RPMI8226 (cell line): ENCODE measurements at places on chromosomes 5 and 9.

DNA sequence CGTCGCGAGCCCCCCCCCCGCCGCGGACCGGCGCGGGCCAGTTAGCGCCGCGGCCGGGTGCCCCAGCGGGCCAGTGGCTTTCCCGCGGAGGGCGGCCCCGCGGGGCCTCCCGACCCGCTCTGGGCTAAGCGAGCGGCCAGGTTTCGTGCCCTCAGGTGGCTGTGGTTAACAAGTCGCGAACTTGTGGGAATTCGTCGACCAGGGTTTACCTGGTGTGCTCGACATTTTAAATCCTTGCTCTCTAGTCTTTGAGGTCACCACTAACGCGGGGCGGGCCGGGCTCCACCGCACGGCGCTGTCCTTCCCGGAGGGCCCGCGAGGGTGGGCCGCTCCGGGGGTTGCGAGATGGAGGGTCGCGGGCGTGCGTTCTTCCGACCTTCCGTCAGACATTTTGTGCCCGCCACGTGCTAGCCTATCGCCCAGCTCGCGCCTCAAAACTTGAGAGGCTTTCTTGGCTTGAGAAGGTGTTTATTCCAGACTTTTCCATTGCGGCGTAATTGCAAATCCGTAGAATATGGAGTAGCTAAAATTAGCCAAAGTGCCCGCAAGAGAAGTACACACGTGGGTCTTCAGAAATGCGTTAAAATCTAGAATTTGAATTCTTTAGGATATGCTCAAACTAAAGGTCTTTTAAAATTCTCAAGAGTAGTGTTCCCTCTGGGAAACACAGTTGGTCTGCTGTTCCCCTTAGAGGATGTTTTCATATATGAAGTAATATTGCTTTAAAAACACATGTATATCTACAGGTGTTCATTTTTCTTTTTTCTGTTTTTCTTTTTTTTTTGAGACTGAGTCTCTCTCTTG, 2.1 kb downstream of the ANP32B start:
- peak; percentile 60 for DNase-seq

DNA sequence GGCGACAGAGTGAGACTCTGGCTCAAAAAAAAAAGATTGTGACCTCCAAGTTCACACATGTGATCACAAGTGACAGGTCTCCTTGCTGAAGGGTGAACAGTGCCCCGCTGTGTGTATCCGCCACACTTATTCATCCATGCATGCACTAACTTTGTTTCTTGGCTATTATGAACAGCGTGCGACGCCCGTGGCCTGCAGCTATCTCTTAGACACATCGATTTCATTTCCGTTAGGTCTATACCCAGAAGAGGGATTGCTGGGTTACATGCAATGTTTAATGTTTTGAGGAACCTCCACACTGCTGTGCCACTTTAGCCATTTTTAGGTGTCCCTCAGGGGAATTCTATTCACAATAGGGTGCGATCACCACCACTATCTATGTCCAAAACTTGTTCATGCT, 12.1 kb upstream of the EGFL7 start:
- DNase-seq: no peak

- no peak for DNase-seq
Measured at GRCh38 chr9:81628897-81629296, 60.5 kb downstream of the TLE1 start.

DNA sequence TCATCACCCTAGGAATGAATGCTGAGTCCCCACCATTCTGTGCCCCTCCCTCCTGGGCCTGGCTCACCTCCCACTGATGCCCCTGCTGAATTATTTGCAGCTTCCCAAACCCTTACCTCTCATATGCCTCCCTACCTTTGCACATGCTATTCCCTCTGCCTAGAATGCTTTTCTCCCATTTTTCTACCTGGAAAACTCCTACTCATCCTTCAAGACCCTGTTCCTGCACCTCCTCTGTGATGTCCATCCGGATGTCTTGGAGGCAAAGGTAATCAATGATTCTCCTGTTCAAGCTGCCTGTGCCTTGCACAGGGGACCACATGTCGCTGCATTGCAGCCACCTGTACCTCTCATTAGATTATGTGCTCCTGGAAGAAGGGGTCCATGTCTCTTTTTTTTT, 104.8 kb upstream of the LMX1B start:
- DNase-seq: no peak

GRCh38 chr5:67350618-67351201, 154.1 kb upstream of the CD180 start:
- peak; percentile 58 for DNase-seq

DNA sequence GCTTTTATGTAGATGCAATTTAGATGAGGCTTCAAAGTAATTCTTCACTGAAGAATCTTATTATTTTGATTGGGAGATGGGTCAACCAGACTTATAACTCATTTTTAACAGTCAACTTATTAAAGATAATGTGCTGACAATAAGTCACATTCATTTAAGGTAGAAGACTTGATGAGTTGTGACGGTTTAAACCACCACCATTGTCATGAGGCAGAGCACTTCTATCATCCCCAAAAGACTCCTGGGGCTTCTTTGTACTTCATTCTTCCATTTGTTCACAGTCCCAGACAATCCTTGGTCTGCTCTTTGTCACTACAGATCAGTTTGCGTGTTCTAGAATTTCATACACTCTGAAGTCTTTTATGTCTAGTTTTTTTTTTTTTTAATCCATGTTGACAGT, 346.1 kb downstream of the RASEF start:
- no peak for DNase-seq

DNA sequence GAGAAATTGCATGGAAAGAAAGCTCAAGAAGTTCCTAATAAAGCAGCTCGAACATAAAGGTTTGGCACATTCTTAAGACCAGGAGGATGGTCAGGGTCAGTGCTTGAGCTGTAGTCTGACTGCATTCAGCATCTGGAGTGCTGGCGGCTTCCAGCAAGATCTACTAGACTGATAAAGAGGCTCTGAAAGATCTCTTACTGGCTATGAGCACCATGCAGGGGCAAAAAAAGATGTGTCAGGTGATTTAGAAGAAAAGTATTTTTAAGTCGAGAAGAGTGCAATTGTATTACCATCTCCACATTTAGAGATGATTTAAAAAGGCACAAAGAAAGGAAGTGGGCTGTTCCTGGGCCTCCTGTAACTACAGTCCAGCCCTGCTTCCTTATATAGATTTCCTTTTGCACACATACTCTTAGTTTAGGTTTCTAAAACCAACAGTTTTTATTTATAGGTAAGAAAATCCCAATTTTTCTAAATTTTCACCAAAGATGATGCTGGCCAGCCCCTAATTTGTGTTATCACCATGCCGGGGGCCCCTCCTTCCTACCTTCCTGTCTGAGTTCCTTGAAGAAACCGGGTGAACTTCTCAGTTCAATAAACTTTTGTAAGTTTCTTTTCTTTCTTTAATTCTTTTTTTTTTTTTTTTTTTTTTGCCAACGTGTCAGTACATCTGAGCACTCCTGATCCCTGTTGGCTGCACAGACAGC, 65.9 kb upstream of the PLPP1 start:
- no peak for DNase-seq

- no peak for DNase-seq
Measured at GRCh38 chr5:67319935-67320725, 123.5 kb upstream of the CD180 start.

DNA sequence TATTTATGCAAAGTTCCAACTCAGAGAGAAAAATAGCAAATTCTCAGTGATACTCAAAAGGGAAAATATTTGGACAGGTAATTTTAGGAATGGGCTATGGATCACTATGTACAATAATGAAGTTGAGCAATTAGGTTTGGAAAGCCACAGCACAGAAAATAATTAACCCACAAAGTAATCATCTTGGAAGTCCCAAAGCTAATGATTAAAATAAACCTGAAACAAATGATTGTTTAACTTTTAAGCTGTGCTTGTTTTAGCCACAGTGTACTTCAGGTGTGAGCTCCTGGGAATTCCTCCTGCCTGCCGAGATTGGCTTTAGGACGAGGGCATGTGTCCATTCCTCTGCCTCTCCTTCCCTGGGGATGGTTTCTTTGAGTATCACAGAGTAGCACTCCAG, 403.9 kb downstream of the ZSWIM6 start:
- no peak for DNase-seq

- DNase-seq: no peak
Measured at GRCh38 chr5:62536783-62537182, 41.8 kb upstream of the LRRC70 start.

DNA sequence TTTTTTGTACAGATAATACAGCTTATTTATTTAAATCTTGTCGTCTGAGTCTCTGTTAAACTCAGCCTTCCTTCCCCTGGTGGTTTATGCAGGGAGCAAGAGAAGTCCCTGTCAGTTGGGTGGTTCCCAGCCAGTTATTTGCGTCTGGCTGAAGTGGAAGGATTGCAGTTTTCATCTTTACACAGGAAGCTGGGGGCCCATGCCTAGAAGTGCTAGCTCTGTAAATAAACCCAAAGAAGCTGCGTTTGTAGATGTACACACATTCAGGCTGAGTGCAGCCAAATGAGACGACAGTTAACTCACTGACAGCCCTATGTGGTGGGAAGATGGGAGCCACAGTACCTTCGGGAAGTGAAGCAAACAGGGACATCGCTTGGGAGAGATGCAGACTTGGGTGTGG, 122.1 kb downstream of the SAXO1 start:
- no peak for DNase-seq

DNA sequence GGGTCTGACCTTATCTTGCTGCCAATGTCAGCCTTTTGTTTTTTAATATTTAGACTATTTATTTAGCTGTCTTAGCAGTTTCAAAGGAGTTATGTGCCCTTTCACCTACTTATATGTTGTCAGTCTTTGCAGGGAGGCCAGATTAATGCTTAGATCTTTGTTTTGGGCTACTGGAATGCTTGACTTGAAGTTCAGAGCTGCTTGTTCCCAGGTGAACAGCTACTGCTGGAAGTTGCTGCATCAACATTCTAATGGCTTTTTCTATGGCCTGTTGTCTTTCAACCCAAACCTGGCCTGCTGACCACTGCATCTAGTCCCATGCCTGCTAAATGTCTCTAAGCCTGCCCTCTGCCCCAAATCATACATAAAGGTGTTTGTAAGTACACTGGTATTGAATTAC, 3.0 kb downstream of the SLC22A5 start:
- DNase-seq: peak; percentile 73

DNA sequence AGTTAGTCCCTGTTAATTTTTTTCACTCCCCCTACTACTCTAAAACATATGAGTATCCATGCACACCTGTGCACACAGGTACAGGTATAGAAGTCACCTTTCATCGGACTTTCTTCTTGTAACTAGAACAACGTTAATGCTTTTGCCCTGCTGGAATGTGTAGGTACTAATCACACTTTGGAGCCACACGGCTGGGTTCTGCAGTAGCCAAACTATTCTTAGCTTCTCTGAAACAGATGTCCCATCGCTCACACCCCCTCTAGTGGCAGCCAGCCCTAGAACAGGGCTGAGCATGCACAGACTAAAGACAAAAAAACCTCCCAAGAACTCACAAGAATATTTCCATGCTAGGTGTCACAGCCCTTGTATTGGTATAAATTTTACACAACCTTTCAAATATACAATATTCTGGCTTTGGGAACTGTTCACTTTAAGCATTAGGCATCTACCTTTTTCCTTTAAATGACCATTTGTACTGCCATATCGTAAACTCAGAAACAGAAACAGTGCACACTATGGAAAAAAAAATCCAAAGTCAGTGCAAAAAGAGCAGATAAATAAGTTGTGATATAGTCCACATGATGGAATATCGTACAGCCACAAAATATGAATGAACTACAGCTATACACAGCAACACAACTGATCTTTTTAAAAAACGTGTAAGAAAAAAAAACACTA, 64.0 kb downstream of the RETREG1 start:
- peak; percentile 62 for DNase-seq

- peak; percentile 58 for DNase-seq
Measured at GRCh38 chr5:173888473-173889131, 453 bp downstream of the CPEB4 start.

DNA sequence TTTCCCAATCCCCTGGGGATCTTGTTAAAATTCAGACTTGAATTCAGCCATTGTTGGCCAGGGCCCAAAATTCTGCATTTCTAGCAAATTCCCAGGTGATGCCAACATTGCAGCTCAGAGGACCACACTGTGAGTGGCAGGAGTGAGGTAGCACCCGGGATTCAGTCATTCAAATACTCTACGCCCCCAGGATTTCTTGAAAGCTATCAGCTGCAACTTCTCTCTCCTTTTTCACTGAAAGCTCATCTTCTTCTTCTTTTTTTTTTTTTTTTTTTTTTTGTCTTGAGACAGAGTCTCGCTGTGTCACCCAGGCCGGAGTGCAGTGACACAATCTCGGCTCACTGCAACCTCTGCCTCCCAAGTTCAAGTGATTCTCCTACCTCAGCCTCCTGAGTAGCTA, 19.3 kb upstream of the ANKH start:
- DNase-seq: no peak

DNA sequence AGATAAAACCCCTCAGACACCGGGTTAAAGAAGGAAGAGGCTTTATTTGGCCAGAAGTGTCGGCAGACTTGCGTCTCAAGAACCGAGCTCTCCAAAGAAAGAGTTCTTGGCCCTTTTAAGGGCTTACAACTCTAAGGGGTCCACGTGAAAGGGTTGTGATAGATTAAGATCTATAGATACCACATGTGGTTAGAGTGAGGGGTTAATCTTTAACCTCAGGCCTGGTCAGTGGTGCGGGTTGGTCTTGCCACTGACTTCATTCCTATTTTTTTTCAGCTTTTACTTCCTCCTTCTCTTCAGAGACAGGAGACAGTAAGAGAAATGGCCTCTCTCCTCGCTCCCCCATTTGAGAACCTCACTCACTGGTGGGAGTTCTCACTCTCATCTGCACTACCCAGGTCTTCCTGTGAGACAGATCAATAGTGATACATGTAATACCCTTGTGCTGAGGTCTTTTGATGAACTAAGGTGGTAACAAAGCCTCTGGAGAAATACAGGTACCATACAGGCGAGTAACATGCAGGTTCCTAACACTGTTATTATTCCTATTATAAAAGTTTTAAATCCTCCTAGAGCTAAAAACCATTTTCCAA, 52.4 kb upstream of the COX7C start:
- DNase-seq: no peak

GRCh38 chr5:164688437-164688836, 1183.0 kb downstream of the MAT2B start:
- DNase-seq: no peak

DNA sequence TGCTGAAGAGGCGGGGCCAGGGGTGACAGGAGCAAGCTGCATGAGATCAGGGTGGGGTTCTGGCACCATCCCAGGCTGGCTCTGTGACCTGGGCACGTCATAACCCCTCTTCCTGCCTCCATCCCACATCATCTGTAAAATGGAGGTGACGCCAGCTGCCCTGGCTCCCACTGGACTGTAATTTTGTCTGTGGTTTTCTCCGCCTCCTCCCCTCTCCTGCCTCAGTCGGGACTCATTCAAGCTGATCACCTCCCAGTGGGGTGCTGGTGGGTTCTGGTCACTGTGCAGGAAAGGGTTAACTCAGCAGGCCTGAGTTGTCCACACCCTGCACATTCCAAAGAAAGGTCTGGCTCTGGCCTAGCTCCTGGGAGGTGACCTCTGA, 128.2 kb downstream of the RXRA start:
- DNase-seq: no peak

GRCh38 chr9:129338724-129339430, 160.8 kb upstream of the IER5L start:
- no peak for DNase-seq

DNA sequence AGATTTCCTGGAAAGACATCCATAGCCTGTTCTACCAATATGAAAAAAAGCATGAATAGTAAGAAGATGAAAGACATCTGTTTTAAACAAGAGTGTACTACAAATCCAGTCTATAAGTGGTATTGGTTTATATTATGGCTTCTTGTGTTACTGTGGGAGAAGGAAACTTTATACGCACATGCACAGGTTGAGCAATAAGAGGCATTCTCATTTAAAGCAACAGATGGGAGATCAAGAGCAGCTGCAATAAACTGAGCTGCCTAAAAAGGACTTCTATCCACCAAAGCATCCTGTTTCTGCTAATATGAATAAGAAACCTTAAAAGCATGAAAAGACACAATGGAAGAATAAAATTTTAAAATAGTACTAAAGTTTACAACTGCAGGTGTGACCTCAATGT, 8.6 kb upstream of the PCDHB1 start:
- DNase-seq: no peak
